ENCODE measurements at places on chromosomes 4 and X.

- DNase-seq = no peak
Measured at GRCh38 chr4:107896646-107897045, 34.7 kb upstream of the CYP2U1 start.

GRCh38 chrX:154018518-154019060, 1.1 kb downstream of the IRAK1 start:
- DNase-seq = no peak

DNA sequence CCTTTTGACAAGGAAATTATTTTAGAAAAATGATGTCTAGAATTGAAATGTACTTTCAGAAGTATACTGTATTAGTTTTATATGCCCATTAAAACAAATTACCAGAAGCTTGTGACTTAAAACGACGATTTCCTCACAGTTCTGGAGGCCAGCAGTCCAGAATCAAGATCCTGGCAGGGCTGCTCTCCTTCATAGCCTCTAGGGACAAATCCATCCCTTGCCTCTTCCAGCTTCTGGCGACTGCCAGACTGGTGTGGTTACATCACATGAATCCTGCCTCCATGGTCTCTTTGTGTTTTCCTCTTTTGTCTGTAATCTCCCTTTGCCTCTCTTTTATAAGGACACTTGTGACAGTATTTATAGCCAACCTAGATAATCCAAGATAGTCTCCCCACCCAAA, 97.1 kb downstream of the IQCM start:
- DNase-seq = no peak

GRCh38 chr4:158836828-158837449, 68.1 kb downstream of the FNIP2 start:
- DNase-seq = no peak

DNA sequence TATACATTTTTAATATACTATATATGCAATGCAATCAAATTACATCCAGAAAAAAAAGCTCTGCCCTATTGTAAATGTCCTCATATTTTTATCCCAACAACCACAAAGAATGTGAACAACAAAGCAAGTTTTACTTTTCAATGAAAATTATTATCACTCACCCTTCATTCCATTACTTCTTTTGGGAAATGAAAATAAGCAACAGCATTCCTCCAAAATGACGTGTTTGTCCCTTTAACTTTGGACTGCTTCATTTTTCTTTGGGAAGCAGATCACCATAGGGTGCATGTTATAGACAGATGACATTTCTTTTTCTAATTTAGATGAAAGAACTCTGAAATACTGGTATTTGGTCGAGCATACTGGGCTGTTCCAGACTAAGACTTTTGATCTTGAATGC, 667.1 kb upstream of the BOD1L1 start:
- no peak for DNase-seq

DNA sequence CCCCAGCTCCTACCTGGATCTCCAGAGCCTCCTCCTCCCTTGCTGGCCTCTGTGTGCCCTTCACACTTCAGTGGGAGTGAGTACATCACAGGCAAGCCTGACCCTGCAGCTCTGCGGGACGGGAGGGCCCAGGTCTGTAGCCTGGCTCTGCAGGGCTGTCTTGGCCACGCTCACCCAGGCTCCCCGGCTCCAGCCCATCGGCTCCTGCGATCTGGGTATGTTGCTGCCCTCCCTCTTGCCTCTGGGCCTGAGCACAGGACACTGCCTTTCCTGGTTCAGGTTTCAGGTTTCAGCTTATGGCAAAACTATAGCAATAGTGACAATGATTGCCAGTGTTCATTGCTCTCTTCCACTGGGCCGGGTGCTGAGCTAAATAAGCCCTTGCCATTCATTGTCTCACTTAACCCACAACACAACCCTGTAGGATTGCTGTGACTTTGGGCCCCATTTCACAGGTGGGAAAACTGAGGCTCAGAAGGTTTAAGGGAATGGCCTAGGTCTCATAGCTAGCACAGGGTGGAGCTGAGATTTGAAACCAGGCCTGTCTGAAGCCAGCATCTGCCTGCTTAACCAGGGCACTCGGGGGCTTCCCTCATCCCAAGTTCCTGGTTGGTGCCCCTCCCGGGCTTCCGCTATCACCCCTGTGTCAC, 44.6 kb upstream of the SORCS2 start:
- DNase-seq = no peak

DNA sequence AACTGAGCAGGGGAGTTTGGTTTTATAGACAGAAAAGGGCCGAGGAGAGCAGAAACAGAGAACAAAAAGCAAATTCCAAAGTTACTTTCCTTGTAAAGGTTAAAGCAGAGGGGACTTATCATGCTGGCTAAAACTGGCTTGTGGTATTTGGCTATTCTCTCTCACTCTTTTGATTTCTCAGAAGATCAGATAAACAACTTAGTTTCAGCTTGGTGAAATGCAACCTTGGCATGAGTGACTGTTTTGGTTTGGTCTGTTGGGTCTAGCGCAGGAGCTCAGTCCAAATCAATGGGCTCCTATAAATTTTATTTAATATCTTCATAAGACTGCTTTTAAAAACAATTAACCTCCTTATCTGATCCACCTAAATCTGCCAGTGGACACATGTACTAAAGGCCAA, 47.3 kb upstream of the KIAA1210 start:
- DNase-seq = no peak

GRCh38 chr4:141645611-141646340, 9.4 kb downstream of the IL15 start:
- DNase-seq = no peak

DNA sequence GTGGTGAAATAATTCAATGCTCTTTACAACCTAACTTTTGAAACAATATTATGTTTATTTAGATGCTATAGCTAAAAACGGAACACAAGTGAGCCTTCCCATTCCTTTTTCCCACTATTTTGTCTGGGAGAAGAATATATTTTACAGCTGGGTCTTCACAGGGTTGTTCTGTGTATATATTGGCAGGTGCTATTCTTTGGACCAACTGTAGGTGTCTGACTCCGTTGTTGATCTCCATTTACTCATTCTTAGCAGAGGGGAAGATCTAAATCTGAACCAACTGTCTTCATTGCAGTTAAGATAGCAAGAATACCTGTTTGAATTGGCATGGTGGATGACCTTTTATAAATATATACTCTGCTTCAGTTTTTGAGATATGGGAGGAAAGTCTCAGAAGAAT, 257.4 kb downstream of the CFAP299 start:
- no peak for DNase-seq

DNA sequence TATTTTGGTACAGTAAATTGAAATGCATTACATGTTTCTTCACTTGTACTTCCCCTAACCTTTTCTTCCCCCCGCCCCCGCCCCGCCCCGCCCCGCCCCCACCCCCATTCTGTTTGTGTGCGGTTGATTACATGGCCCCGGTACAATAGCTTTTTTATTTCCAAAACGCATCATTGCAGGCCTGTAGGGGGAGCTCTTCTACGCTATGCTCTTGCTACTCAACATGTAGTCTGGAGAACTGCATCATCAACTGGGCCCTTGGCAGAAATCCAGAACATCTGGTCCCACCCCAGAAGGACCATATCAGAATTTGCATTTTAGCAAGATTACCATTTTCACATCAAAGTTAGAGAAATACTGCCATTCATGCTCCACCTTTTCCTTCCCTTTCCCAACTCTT, 333.3 kb upstream of the DDX53 start:
- peak; percentile 17 for DNase-seq

GRCh38 chrX:140141444-140142029, 176.2 kb upstream of the CXorf66 start:
- no peak for DNase-seq

DNA sequence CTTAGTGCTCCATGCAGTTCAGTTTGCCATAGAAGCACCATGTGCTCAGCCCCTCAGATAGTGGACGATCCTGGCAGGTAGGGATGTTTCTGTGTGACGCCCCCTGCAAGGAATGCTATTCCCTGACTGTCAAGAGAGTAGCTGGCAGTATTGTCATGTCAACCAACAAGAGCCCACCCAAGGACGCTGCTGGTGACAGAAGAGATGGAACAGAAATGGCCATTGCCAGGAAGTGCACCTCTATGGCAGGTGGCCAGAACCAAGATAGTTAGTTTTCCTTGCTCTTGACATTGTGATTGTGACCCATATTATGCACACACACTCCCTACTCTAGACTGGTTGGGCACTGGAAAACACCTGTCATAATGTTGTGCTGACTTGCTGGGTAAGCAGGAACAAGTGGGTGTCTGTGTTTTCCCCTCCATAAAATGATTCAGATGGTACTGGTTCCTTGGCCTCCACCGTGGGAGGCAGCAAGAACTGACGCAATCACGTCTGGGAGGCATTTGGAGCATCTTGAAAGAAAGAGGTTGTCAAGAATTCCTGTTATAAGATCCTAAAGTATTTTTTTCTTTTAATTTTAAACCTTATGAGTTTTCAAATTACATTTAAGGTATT, 507.9 kb downstream of the MID1IP1 start:
- no peak for DNase-seq

GRCh38 chrX:47097018-47097417, 18.8 kb downstream of the RGN start:
- DNase-seq = no peak

DNA sequence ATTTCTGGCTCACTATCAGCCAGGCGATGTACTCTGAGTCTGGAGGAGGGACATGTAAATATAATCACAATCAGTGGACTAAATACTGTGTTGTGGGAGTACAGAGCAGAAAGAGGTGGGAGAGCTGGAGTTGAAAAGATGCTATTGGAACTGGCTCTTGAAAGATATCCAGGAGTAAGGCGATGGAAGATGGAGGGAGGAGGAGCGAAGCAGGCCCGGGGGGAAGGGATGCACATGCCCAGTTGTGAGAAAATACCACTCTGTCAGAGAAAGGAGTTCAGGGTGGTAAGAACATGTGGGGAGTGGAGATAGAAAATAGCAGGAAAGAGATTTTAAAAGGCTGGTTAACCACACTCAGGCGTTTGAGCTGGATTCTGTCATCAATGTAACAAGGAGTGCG, 216.9 kb upstream of the ETNPPL start:
- DNase-seq = no peak

GRCh38 chr4:1401409-1402020, 4.7 kb downstream of the NKX1-1 start:
- DNase-seq = no peak

Measured in HTR-8/SVneo (cell line).